ENCODE measurements at places on chromosomes 5 and 9. TPM values are rescaled to one million over a fixed set of nuclear protein-coding genes. Genes with fewer than 3 reads are reported as not detected.

The CBY3 gene
- total RNA-seq, result not detected

The PARP8 gene
- total RNA-seq, result 13.5 TPM

The SOX30 gene
- 0.37 TPM for total RNA-seq

The ENTREP1 gene
- total RNA-seq, result 12.0 TPM

The MELK gene
- total RNA-seq, result 1.1 TPM

The PRR16 gene
- 4.7 TPM for total RNA-seq

The PIP5K1B gene
- 50.1 TPM for total RNA-seq
